Left colon (tissue), 2 donors: ENCODE measurements at places on chromosomes 11 and 22. TPM values are rescaled to one million over a fixed set of nuclear protein-coding genes. Genes with fewer than 3 reads are reported as not detected.

DNA sequence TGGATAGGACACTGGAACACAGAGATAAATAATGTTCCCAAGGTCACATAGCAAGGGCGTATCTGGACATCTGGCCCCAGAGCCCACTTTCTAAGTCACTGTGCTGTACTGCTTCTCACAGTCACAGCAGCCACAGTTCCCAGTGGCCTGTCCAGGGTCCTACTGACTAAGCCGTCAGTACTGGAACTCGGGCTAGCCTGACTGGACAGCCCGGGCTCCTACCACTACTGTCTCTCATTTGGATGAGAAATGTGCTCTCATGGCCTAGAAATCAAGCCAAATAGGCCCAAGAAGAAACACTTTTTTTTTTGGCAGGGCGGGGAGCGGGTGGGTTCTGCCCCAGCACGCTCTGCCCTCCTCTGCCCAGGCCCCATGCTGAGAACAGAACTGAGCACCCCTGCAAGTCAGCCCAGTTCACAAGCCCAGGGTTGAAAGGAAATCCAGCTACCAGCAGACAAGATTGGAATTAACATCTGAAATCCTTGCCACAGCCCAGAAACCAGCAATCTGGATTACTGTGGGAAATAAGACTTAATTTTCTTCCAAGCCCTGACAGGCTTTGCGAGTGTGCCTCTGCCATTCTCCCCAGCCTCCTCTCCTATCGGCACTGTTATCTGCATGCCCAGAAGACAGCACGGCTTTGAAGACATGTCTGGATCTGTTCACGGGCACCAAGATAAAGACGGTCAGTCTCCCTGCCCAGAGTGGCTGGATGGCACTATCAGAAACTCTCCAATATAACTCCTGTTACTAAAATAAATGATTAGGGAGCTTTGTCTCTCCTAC lies 182.9 kb upstream of the NCAM1 start:
- no peak for DNase-seq

Gene GRK2
- 119 TPM for total RNA-seq

- DNase-seq = no peak
Observed at GRCh38 chr11:47248304-47248663, 330 bp downstream of the ACP2 start.

GRCh38 chr11:125671561-125671960 lies 9.1 kb downstream of the ACRV1 start:
- DNase-seq = no peak

Gene CCND1
- total RNA-seq = 56.5 TPM

DNA sequence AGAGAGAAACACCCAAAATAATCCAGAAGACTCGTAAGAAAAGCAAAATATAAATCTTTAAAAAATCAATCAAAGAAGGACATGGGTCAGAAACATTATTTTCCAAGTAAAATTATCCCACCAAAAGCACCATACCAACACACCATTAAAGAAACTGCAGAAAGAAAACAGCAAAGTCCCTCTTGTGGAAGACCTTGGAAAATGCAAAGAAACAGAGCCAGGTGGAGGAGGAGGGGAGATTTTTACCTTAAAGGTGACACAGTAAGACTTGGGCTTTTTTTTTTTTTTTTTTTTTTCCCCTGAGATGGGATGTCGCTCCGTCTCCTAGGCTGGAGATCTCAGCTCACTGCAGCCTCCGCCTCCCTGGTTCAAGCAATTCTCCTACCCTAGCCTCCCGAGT lies 123.8 kb downstream of the LARGE1 start:
- no peak for DNase-seq

DNA sequence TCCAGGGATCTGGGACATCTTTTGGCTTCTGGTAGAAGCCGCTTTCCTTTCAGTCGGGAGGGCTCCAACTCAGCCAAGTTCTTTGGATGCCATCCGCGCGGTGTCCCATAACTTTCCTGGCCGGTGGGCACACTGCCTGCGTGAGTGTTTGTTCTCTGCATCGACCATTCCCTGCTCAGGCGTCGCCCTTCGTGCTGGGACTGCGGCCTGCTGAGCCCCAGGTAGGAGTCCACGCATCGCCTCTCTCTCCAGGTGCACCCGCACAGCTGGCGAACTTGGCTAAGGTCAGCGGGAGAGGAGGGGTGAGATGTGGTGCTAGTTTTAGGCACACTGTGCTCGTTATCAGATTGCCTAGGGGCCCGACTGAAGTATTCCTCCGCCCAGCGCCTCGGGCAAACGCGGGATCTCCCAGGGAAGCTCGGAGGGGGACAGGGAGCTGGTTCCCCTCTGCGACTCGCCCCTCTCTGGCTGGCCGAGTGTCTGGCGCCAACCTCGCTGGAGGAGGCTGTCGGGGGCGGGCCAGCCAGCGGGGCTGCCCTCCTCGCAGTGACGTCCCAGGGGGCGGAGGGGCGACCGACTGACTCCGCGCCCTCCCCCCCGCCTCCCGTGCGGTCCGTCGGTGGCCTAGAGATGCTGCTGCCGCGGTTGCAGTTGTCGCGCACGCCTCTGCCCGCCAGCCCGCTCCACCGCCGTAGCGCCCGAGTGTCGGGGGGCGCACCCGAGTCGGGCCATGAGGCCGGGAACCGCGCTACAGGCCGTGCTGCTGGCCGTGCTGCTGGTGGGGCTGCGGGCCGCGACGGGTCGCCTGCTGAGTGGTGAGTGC lies at the start of gene LAYN:
Gene LAYN, plus strand, starts transcription at position 607 of the 823 bp plus-strand sequence. Its CDS starts 124 bp downstream, at position 731.
- peak; percentile 34 for DNase-seq

DNA sequence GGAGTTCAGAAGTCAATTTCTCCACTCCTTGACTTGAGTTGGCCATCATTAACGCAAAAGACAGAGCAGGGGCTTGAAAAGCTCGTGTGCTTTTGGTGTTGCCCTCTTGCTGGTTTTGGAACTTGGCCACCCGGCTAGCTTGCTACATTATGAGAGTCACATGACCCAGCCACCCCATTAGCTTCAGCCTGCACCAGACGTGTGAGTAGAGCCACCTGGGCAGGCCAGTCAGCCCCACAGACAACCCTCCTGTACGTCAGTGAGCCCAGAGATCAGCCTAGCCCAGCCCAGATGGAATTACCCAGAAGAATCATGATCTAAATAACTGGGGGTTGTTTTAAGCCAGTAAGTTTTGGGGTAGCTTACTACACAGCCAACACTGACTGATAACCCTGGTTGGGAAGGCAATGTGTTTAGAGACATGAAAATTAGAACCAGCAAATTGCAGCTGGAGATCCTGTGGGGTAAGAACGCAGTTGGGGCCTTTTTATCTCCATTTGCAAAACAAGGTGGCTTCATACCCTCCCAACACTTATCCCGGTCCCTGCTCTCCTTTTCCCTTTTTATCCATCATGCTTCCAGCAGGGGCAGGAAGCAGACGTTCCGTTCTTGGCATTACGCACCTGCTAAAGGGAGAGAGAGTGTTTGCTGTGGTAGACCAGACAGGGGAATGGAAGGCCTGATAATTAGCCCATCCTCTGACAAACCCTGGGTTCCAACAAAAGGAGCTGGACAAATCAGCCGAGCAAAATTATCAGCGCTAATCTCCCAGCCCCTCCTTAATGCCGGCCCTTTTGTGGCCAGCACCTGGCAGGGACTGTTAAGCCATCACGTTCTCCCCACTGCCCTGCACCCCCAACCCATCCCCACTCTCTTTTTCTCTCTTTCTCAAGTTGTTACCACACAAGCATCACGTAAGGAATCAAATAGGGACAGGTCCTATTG lies 548.7 kb upstream of the CADM1 start:
- DNase-seq = no peak

GRCh38 chr22:19664951-19665783 lies 49.1 kb upstream of the SEPTIN5 start:
- no peak for DNase-seq

Gene CRY2
- 25.6 TPM for total RNA-seq
